ENCODE measurements at places on chromosomes 12 and 14. TPM values are rescaled to one million over a fixed set of nuclear protein-coding genes. Genes with fewer than 3 reads are reported as not detected.

The GUCY2C gene
- total RNA-seq = 2.4 TPM

The AP1G2 gene
- 211 TPM for total RNA-seq

DNA sequence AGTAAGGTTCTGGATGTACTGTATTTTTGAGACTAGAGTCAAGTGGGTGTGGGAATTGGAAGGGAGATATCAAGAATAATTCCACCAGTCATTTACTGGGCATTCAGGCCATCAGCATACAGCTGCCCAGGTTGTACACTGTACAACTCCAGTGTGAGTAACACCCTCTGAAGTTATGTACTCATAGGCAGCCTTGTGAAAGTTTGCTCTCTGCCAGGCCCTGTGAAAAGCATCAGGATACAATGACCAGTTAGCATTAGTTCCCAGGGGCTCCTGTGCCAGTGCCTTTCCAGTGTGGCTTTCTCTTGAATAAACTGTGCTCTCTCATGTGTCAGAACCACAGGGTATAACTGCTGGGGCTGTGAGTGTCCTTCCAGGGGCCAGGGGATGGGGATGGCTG is 89.7 kb downstream of the LGMN start:
- no peak overlapping the region for H3K4me3 ChIP-seq
- H3K27ac ChIP-seq = no peak overlapping the region
- DNase-seq = no peak
- no peaks in the 10 kb centered on the region for H3K4me1 ChIP-seq
- no peaks in the 10 kb centered on the region for H3K27me3 ChIP-seq

DNA sequence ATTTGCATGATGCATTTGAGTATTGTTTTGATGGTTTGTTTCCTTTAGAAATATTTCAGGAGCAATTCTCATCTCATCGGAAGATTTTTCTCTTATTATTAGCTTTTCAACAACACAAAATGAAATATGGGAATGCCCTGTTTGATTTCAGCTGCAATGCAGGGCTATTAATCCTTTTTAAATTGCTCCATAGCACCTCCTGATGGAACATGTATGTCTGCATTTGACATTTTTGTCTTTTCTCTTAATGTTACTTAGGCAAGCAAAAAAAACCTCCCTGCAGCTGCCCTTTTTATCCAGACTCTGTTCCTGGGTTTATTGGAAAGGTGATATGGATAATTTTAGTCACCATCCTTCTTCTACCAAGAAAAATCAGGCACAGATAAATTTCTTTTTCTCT is 895.8 kb downstream of the RPS29 start:
- no peak overlapping the region for H3K27ac ChIP-seq
- no peak for DNase-seq
- no peaks in the 10 kb centered on the region for H3K27me3 ChIP-seq
- H3K4me1 ChIP-seq = peaks cover 7% of the 10 kb centered on the region
- no peak overlapping the region for H3K4me3 ChIP-seq

GRCh38 chr14:69586404-69586803 is 11.7 kb upstream of the CCDC177 start:
- no peak for DNase-seq
- no peaks in the 10 kb centered on the region for H3K36me3 ChIP-seq
- no peak overlapping the region for H3K27ac ChIP-seq
- H3K27me3 ChIP-seq = no peaks in the 10 kb centered on the region

GRCh38 chr12:100753837-100754236 is 40.7 kb upstream of the ANO4 start:
- no peak for DNase-seq
- H3K27ac ChIP-seq = no peak overlapping the region

- DNase-seq = no peak
- H3K4me3 ChIP-seq = peak overlapping the region; percentile 88
- H3K27ac ChIP-seq = no peak overlapping the region
- peaks cover 26% of the 10 kb centered on the region for H3K36me3 ChIP-seq
Measured at GRCh38 chr14:35406090-35406489, 1.5 kb upstream of the NFKBIA start.

DNA sequence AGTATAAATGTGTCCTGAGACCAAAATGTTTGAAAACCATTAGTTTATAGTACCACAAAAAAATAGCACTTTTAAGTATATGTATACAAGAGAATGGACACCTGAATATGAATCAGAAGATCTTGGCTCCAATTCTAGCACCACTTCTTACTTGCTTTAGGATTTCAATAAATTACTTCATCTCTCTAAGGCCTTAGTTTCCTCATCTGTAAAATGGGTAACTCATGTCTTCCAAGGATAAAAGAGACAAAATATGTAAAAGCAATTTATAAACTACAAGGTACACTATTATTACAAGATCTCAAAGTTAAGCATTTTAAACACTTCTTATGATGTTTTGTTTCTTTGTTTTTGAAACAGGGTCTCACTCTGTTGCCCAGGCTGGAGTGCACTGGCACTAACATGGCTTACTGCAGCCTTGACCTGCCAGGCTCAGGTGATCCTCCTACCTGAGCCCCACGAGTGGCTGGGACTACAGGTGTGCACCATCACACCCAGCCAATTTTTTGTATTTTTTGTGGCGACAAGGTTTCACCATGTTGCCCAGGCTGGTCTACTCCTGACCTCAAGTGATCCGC is 9.4 kb downstream of the DUSP16 start:
- no peaks in the 10 kb centered on the region for H3K4me1 ChIP-seq
- DNase-seq = no peak
- no peaks in the 10 kb centered on the region for H3K27me3 ChIP-seq
- H3K36me3 ChIP-seq = peaks cover 17% of the 10 kb centered on the region
- H3K4me3 ChIP-seq = no peak overlapping the region
- H3K27ac ChIP-seq = no peak overlapping the region
